ENCODE measurements at places on chromosomes 6 and 20.

- no peak for DNase-seq
Measured at GRCh38 chr20:19928328-19929011, 88.7 kb upstream of the NAA20 start.

- DNase-seq = no peak
Measured at GRCh38 chr6:38306931-38307330, 332.8 kb downstream of the BTBD9 start.

DNA sequence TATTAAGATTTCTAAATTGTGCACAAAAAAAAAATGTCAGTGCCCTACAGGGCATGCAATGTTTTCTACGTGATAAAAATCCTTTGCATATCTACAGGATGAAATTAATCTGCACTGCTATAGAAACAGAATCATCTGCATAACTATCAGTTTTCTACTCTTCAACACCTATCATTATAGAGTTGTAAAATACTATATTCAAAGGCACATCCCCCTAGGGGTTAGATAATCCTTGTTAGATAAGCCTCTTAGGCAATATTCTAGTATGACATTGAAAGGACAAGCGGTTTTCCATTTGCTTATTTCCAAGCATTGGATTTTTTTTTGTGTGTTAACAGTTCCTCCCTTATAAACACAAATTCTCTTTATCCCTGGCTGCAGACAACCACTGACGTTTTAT is 98.7 kb upstream of the LAMA2 start:
- DNase-seq = no peak

DNA sequence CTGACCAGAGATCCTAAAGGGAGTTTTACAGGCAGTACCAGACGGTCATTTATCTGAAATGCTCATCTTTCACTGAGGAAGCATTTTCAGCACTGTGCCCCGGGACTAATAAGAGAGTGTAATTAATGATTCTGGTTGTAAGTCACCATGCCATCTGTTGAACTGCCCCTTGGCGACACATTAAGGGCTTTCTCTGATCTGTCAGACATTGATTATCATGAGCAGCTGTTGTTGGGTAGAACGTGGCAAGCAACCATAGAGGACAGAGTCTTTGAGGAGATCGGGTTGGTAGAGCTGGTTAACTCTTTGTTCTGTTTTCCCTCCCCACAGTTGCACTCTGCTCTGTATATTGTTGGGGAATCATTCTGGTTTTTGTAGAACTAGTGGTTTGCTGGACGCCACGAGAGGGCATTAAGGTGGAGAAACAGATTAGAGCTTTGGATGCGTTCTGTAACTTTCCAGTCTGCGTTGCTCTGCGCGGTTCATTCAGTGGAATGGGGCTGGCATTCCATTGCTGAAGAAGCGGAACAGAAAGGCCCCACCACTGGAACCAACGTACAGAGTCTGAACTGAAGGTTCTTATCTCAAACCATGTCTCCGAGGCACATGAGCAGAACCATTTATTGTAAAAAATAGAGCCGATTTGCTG is 34.3 kb downstream of the RPRD1B start:
- DNase-seq = no peak

- DNase-seq = no peak
Measured at GRCh38 chr6:13794184-13794583, 20.2 kb downstream of the MCUR1 start.

GRCh38 chr20:20799716-20800312 is 87.4 kb upstream of the RALGAPA2 start:
- DNase-seq = no peak

GRCh38 chr6:139030228-139030963 is 1.9 kb downstream of the ABRACL start:
- no peak for DNase-seq

Data from activated CD8-positive, alpha-beta memory T cell treated with anti-CD3 and anti-CD28 coated beads for 4 hours (primary cell).